Stimulated activated CD8-positive, alpha-beta memory T cell treated with anti-CD3 and anti-CD28 coated beads, Interleukin-2, amount 100 ng/mL, for 1 hour (primary cell): ENCODE measurements at places on chromosomes 3 and 15.

DNA sequence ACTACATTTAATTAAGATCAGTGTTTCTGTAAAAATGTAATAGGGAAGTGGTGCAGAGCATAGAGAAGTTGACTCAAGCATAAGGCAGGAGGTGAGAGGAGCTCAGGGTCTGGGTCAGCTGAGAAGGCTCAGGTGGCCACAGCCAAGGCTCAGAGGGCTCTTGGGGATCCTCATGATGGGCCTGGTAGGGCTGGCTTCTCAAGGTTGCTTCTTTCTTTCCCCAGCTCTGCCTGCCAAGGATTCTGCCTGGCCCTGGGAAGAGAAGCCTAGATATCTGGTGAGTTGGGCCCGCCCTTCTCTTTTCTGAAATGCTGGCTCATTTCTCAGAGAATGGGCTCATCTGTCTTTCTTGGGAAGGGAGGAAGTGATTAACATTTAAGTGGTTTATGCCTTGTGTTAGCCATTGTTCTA lies 6.5 kb downstream of the ZNF589 start:
- no peak for DNase-seq

DNA sequence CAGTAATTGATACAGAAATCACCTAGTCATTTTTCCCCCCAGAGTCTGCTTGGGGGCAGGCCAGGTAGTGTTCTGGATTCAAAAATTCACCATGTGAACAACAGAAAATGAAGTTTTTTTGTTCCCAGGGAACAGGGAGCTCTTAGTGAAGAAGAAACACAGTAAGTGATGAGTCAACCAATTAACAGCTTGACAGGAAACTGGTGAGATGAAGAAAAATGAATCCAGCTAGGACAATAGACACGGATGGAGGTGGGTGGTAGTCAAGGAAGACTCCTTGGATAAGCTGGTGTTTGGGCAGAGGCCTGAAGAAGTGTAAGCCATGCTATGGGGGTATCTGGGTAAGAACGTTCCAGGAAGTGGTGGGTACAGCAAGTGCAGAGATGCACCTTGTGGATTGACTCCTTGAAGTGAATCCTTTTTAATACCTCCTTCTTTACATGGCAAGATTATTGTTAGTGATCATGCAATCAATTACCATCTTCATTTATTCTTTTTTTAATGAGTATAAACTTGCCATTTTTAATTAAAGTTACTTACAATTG lies 339.9 kb upstream of the RGMA start:
- DNase-seq, result no peak

GRCh38 chr3:171883257-171883892 lies 40.2 kb downstream of the TMEM212 start:
- DNase-seq, result no peak

- no peak for DNase-seq
These were observed 12.3 kb downstream of the ISLR start for GRCh38 chr15:74185710-74186348.

- DNase-seq, result no peak
These were observed 458.1 kb upstream of the NR2F2 start for GRCh38 chr15:95872366-95872771.

DNA sequence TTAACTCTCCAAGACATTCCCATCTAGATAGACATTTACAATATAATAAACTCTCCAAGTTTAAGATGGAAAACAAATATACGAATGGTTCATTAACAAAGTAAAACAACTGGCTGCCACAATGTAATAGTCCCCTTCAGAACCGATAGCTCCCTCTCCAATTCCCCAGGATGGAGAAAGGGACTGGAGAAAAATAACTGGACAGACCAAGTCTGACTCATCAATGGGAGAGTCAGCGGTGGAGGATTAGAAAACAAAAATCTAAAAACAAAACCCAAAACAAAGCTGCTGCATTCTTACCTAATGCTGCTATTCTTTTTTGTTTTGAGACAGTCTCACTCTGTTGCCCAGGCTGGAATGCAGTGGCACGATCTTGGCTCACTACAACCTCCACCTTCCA lies 468.1 kb downstream of the SHQ1 start:
- no peak for DNase-seq

DNA sequence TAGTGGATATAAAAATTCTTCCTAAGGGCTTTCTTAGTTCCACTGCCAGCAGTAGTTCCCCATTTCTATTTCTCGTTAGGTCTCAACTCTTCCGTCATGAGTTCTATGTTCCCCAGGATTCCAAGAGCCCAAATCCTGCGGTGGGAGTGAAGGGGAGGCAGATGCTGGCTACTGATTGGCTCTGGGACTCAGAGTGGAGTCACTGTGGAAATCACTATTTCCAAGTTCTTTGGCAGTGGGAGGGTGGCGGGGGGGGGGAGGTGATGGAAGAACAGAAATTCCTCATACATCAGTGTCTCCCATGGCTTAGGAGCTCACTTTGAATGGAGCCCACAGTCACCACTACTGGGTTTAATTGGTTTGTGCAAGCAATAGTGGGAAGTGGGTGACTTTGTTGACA lies 5.6 kb downstream of the CCR1 start:
- DNase-seq, result no peak

GRCh38 chr3:141426404-141427034 lies 58.2 kb downstream of the ZBTB38 start:
- DNase-seq, result no peak

GRCh38 chr15:56148064-56148463 lies 95.6 kb downstream of the RFX7 start:
- DNase-seq, result no peak

DNA sequence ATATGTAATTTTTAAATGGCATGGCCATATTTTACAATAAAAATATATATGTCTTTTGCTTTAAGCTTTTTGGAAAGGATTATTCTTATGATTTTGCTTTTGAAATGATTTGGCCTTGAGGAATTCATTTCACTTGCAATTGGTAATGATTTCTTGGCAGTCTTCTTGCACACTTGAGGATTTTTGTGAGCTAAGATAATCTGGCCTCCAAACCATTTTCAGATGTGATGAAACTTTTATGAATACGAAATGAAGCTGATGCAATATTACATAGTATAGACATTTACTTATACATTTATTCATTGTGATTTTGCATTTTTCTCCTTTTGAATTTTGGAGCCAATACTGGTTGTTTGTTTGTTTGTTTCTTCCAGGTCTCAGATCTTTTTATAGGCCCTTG lies 6.4 kb upstream of the SH2D7 start:
- no peak for DNase-seq

GRCh38 chr15:82807920-82808633 lies 1.4 kb upstream of the WHAMM start:
- no peak for DNase-seq

GRCh38 chr3:59185591-59186369 lies 136.0 kb upstream of the CFAP20DC start:
- no peak for DNase-seq

DNA sequence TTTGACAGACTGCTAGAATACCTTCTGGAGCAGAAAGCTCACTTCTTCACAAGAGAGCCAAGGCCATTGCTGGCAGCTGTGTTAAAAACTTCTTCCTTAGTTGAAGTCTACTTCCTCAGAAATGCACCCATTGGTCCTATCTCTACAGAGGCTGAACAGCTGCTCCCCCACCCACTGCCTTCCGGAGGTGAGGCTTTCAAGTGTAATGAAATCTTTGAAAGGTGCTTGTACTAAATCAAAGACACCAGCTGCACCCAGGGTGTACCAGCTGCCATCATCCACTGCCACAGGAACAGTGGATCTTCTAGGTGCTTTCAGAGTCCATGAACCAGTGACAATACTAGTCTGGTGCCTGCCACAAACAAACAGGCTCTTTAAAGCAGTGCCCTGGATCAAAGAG lies 26.4 kb upstream of the HERC1 start:
- DNase-seq, result no peak

- DNase-seq, result no peak
These were observed 16.4 kb upstream of the SKIC8 start for GRCh38 chr15:78315686-78316282.

- no peak for DNase-seq
These were observed 56.5 kb downstream of the MCTP2 start for GRCh38 chr15:94287794-94288246.

GRCh38 chr3:35974872-35975271 lies 335.5 kb downstream of the ARPP21 start:
- no peak for DNase-seq

DNA sequence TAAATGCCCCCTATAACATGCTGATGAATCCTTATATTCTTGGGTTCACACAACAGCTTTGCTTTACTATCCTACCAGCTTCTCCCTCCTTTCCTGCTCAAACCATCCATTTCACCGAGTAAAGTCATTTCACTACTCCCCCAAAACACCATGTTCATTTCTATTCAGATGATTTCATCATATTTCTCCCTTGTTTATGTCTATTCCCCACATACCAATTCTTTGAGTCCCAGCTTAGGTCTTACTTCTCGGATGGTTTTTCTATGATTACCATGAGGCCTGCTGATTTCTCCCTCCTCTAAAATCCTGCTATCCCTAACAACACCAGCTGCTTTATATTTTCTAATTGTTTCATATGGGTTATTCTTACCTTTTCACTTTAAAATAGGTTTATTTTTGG lies 231.4 kb downstream of the TIGIT start:
- DNase-seq, result no peak

- no peak for DNase-seq
These were observed 502.2 kb upstream of the LMCD1 start for GRCh38 chr3:7999384-7999783.

- no peak for DNase-seq
These were observed 58.2 kb upstream of the TP63 start for GRCh38 chr3:189573004-189573403.

DNA sequence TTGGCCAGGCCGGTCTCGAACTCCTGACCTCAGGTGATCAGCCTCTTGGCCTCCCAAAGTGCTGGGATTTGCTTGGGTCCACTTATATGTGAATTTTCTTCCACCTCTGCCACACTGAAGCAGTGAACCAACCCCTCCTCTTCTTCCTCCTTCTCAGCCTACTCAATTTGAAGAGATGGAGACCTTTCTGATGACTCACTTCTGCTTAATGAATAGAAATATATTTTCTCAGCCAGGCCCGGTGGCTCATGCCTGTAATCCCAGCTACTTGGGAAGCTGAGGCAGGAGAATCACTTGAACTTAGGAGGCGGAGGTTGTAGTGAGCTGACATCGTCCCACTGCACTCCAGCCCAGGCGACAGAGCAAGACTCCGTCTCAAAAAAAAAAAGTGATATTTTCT lies 46.8 kb upstream of the GATM start:
- DNase-seq, result no peak

GRCh38 chr3:87173776-87174175 lies 53.3 kb upstream of the CHMP2B start:
- DNase-seq, result no peak

DNA sequence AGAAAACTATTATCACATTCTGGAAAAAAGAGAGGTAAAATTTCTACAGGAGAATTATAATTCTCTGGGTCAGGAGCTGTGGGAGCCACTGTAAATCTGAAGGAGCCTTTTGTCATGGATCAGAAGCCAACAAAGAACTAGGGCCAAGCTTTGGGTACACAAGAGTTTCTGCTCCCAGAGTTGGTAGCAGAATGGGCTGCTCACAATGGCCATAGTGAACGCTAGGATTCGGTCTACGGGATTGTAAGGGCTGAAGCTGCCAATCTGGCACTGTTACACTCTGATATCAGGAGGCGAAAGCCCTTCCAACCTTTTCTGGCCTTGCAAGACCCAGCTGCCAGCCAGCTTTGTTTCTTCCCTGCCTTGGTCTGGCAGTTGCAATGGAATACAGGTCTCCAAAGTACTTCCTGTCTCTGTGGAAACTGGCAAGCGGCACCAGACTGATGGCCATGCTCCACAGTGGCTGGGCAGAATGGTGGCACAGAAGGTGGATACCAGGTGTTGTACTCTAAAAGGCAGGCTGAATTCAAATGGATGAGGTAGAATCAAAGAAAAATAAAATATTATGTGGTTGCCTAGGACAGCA lies 831.7 kb downstream of the CADM2 start:
- no peak for DNase-seq

- DNase-seq, result no peak
These were observed 3.1 kb upstream of the CERS3 start for GRCh38 chr15:100531823-100532327.
